ENCODE measurements at places on chromosomes 3 and 15. TPM values are rescaled to one million over a fixed set of nuclear protein-coding genes. Genes with fewer than 3 reads are reported as not detected.

Gene SHC4
- total RNA-seq, result 1.8 TPM

Gene NOX5
- 0.09 TPM for total RNA-seq

Gene MAPKBP1
- 11.7 TPM for total RNA-seq

Gene LZTFL1
- total RNA-seq, result 15.4 TPM

Gene CCNL1
- total RNA-seq, result 173 TPM
